ENCODE measurements at places on chromosomes 3 and 15.
A peak's percentile ranks its signal among the peaks of the same experiment; 100 is the strongest.

GRCh38 chr3:65978116-65978515 lies 60.6 kb downstream of the MAGI1 start:
- no peak for DNase-seq

- DNase-seq = peak; percentile 52
These were observed 9.4 kb upstream of the MESP1 start for GRCh38 chr15:89760303-89761008.

DNA sequence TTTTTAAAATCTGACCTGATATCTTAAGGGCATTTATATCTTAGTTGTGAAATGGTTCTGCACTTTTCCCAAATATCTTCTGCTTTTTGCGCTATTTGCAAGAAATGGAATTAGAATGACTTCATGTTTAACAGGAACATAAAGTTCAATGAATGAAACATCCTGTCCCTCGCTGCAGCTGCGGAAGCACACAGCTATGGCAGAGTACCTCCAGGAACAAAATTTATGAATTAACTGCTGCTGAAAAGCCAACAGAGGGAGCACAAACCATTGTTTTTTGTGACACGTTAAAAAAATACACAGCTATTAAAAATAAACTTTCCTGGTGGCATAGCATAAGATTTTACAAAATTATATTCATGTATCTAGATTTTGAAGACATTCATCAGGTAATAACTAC lies 404.4 kb upstream of the MDFIC2 start:
- no peak for DNase-seq

GRCh38 chr15:42710662-42711061 lies 26.3 kb downstream of the CDAN1 start:
- no peak for DNase-seq

GRCh38 chr3:45950686-45951600 lies 7.7 kb downstream of the CXCR6 start:
- peak; percentile 20 for DNase-seq

DNA sequence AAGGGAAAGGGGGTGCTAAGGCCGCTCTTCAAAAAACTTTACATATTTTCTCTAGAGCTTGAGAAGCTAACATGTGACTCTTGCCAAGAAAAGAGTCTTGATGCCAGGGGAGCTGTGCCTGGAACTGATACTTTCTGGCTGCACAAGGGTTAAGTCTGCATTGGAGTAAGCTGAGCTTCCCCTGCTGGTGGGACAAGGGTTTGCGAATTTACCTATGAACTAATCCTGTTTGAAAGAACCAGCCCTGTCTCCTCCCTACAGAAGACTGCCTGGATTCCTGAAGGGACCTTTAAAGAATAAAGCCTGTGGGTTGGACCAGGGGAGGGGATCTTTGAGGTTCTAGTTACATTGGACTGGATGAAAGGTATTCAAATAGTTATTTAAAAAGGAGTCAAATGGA lies 58.3 kb upstream of the EPHA3 start:
- no peak for DNase-seq

Data from effector CD4-positive, alpha-beta T cell (primary cell).